ENCODE measurements at places on chromosomes 7 and 10. TPM values are rescaled to one million over a fixed set of nuclear protein-coding genes. Genes with fewer than 3 reads are reported as not detected.

GRCh38 chr7:30433082-30433481, 45.5 kb downstream of the NOD1 start:
- DNase-seq = no peak

DNA sequence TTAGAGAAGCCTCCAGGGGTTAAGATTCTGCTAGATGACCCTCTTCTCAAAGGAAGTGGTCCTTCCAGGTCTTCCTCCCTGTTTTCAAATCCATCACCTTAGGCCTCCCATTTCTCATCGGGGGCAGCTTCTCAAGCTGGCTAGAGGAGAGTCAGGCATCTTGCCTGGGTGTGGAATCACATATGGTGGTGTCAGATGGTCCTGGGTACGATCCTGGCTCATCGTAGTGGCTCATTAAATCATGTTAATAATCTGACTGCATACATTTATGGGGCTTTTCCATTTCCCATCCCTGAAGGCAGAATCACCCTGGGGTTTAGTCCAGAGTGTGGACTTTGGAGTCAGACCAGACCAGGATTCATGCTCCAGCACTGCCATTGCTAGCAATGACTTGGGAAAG, 132.6 kb downstream of the RPS24 start:
- DNase-seq = no peak

Gene PYROXD2
- 1.0 TPM for total RNA-seq

- DNase-seq = no peak
Observed at GRCh38 chr7:4144172-4144701, 537.9 kb upstream of the FOXK1 start.

Gene NPTX2
- total RNA-seq = 4.5 TPM

DNA sequence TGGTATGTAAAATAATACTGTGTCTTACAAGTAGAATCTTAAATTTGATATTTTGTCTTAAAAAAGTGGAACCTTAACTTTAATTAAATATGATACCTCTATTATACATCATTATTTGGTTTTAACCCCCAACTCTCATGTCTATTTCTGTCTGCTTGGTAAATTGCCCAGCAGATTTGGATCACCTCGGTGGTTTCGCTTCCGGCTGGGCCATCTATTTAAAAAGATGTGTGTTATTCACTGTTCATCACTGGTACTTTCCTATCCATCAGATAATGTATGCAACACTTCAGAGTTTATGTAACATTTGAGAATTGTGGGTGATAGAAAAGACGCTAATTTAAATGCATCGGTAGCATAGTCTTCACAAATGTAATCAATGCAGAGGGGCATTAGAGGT, 119.7 kb downstream of the SND1 start:
- DNase-seq = no peak

Gene UCMA
- total RNA-seq = not detected

GRCh38 chr10:44960482-44961229, 1.1 kb downstream of the RASSF4 start:
- no peak for DNase-seq

GRCh38 chr7:5300366-5300765, 17.6 kb downstream of the SLC29A4 start:
- no peak for DNase-seq

Gene CH25H
- total RNA-seq = not detected

GRCh38 chr7:123867225-123867624, 22.3 kb downstream of the HYAL4 start:
- DNase-seq = no peak

DNA sequence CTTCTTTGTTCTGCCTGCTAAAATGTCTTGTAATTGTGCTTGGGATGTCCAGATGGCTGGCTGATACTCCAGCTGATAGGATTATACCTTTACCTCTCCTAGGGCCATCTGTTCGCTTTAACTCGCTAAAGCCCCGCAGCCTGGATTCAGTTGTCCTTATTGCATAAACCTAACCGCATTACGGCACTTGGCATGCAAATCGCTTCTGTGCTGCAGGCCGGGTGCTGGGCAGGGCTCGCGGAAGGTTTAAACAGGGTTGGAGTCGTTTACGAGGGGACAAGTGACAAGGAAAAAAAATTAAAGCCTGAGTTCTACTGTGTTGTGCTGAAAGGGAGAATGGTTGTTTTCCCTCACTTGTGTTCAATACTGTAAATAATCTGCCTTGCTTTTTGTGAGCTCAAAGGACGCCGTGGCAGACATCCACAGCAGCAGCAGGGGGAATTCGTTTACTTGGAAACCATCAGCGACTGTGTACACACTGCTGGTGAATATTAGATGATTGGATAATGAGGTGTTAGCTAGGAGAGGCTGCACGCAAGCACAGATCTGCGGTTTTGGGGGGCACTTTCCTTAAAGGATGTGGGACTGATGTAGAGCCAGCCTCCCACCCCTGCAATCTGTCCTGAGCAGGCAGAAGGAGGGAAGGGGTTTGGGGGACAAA, 93.0 kb downstream of the EBF3 start:
- peak; percentile 41 for DNase-seq

- DNase-seq = no peak
Observed at GRCh38 chr10:76732306-76732705, 905.3 kb downstream of the KCNMA1 start.

DNA sequence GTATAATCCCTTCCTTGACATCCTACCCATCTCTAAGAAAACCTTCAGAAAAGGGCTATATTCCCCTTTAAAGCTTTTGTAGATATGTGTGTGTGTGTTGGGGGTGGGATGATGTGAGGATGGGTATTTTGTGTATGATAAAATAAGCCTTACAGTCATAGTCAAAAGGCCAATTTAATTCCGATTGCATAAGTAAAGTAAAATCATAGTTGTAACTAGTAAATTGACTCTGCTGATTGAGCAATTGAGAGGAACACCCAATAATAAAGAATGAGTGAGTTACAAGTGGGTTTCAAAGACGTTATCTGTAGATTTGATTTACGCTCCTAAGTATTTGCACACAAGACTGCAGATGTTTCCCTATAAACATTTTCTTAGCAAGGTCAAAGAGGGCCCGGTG, 71.3 kb upstream of the ITPRID1 start:
- no peak for DNase-seq

- DNase-seq = no peak
Observed at GRCh38 chr7:118005026-118005425, 131.8 kb upstream of the CTTNBP2 start.

DNA sequence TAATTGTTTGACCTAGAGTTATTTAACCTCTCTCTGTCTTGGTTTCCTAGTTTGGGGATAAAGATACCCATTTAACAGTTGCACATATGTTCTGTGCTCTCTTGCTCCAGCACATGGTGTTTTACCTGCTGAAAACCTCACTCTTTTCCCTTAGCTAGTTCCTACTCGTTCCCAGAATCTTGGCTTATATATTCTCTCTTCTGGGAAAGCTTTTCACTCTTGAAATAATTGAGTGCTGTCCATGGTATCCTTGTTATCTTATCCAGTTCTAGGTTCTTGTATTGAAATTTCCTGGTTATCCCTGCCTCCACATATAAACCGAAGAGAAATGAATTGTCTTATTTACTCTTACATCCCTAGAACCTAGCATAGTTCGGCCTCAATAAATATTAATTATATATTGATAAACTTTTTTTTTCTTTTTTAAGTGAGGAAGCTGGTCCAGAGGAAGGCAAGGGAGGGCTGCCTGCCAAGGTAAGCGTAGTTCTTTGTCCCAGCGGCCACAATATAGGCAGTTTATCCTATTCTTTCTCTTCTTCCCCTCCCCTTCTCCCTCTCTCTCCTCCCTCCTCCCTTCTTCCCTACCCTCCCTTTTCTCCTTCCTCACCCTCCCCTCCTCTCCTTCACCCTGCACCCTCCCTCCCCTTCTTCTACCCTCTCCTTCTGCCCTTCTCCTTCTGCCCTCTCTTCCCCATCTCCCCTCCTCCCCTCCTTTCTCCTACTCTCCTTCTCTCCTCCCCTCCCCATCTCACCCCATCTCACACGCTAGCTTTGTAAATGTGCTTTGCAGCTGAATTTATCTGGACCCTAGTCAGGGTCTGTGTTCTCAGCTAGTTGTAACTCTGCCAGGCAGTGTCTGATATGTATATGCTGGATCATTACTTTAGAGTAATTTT, 7.9 kb downstream of the WEE2 start:
- DNase-seq = no peak

DNA sequence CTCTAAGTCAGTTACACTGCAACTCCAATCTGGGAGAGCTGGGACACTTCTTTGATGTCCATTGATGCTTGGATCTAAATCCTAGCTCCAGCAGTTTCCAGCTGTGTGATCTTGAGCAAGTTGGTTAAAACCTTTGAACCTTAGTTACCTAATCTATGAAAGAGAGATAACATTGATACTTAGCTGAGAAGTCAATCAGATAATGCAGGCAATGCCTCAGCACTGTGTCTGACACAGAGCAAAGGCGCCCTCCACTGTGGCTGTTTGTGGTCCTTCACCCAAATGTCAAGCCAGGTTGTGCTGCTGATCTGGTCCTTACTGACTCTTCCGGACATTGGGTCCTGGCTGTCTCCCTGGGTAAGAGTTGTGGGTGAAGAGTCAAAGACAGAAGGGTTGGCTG, 20.2 kb downstream of the DNTT start:
- no peak for DNase-seq

DNA sequence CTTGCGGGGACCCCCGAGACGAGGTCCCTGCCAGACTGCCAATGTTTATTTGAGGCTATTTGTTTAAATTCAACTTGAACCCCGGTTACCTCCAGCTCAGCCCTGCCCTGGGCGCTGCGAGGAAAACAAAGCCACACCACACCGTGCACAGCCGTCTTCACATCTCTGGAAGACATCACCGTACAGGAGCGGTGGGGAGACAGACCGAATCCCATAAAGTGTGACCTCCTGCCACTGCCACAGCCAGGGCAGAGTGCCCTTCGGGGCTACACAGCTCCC, 40.0 kb downstream of the PRKAG2 start:
- no peak for DNase-seq

- DNase-seq = peak; percentile 95
Observed at GRCh38 chr7:129969881-129970446, 17.2 kb upstream of the UBE2H start.

DNA sequence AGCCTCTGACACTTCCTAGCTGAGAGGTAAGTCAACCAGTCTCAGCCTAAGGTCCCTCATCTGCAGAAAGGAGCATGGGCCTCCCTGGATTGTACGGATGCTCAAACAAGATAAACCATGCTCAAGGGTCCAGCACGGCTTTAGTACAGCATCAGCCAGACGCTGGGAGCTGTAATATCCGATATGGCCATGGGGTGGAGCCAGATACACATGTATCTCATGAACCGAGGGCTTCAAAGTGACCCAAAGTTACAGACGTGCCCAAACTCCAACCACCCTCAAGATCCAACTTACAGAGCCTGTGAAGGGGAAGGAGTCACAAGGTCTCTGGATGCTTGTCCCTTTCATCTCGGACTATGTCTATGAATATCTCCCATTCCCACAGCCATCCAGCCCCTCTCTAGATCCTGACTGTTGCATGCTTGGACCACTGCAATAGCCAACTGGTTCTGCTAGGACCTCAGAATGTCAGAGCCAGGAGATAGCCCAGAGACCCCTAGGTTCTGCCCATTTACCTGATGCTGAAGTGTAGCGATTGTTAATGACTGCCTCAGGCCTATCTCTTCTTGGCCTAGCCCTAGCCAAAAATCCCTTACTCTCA, 142.4 kb downstream of the SH3PXD2A start:
- DNase-seq = peak; percentile 62

DNA sequence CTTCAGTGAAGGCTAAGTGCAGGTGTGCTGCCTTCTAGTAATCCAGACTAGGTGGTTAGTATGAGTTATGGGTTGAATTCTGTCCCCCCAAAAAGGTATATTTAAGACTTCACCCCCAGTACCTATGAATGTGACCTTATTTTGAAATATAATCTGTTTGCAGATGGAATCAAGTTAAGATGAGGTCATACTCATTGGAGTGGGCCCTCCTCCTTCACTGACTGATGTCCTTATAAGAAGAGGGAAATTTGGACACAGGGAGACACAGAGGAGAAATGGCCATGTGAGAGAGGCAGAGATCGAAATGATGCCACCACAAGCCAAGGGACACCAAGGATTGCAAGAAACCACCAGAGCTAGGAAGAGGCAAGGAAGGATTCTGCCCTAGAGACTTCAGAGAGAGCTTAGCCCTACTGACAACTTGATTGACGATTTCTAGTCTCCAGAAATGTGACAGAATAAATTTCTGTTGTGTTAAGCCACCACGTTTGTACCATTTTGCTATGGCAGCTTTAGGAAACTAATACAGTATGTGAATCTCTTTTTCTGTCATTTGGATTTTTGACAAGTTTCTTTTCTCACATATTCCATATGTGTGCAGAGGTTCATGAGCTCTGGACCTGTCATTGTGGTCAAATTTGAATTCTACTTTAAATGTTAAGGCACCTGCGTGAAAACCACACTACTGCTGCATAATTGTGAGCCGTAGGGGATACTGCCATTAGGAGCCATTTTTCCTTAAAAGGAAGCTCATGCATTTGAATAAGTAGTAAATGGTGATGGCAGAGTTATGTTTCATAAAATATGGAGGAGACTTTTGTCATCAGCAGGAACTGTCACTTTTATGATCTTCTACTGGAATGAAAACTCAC, 2.6 kb upstream of the RPA3 start:
- no peak for DNase-seq

DNA sequence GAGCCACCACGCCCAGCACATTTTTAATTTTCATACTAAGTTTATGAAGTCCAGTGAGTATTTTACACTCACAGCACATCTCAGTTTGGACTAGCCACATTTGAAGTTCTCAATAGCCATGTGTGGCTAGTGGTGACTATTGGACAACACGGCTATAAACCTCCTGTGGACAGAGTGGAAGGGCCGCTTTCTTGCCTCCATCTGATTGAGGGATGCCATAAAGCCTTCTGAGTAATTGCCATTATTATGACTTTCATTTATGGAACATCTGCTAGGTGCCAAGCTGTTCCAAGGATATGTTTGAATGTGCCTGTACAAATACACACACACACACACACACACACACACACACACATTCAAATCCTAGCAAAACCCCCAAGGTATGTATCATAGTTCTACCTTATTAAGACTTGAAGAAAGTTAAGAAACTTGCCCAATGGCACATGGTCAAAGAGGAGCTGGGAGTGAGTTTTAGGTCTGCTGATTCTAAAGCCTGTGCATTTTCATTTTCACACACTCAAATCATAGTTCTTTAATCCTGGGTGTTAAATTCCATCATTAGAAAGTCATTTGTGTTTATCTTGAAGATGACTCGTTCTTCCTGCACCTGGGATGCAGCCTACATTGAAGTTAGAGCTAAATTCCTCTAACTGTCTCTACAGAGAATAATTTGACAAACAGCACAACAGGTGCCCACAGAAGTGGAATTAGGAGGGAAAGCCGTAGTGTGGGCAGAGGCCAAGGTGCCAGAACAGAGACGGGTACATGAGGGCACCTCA, 143.3 kb downstream of the PKD1L1 start:
- DNase-seq = no peak

GRCh38 chr10:13873196-13873595, 286.4 kb downstream of the PRPF18 start:
- DNase-seq = no peak

GRCh38 chr10:92091965-92092364, 168.4 kb downstream of the BTAF1 start:
- DNase-seq = no peak

Gene WNT16
- total RNA-seq = not detected

DNA sequence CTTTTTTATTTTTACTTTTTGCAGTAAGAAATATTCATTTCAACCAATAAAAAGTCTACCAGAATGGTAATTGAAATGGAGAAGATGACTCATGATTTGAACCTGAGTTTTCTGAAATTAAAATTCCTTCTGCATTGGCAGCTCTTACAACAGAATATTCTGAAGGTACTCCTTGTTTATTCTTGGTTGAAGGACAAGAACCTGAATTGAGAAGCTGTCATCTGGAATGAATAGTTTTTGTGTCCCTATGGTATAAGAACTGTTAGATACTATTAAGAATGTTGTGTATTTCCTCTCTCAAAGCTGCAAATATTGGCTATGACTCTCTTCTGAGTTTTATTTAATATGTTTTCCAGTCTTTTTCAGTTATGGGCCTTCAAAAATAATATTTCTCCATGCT, 56.1 kb downstream of the CDK1 start:
- DNase-seq = no peak

Gene LIPM
- total RNA-seq = not detected
